ENCODE measurements at places on chromosomes 6 and 20.

- no peak for DNase-seq
These were observed 5.1 kb downstream of the TP53RK start for GRCh38 chr20:46683939-46684750.

GRCh38 chr6:4382362-4382853 is 247.0 kb upstream of the ECI2 start:
- no peak for DNase-seq

DNA sequence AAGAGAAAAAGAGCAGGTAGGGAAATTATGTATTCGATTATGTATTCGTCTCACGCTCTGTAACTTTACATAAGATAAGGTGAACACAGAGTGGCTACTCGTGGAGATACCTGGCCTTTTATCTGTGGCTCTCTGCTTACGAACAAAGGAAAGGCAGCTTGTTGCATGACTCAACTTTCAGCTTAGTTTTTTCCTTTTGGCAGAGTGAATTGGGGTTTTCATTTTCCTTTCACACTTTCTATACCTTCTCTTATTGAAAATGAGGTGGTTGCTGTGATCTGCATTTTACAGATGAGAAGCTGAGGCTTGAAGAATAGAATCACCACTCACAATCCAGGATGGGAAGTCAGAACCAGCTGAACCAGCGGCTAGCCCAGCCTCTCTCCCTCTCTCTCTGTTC is 13.3 kb upstream of the KCNK15 start:
- no peak for DNase-seq

DNA sequence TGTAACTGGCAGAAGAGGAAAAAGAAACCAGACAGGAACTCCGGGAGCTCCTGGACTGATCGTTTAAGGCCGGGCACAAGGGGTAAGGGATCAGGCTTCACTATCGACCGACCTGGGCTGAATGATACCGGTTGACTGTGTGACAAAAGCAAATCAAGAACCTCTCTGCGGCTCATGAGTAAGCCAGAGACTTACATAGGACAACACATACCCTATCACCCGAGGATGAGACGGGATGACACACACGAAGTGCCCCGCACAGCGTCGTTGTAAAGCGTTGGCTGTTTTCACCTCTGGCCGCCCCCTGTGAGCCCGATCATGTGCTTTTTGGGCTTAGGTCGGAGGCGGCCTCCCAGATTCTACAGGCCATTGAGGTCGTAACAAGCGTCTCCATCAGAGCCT is 695 bp upstream of the TGIF2 start:
- no peak for DNase-seq

DNA sequence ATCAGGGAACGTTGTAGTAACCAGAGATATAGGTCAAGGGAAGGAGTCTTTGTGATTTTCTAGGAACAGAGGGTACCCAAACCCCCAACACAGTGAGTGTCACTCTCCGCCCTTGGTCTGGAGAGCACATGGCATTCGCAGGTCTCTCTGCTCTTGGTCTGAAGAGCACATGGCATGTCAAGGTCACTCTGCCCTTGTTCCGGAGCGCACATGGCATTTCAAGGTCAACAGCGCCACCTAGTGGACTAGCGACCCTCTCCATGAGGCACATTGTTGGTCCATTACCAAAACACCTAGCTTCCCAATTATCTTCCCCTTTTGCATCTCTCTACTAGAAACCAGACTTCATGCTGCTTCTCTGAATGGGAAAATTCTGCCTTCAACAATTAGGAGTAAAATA is 260.0 kb downstream of the C6orf118 start:
- no peak for DNase-seq

Measured in Right ventricle myocardium inferior (tissue), 1 donor.